HS-27A (cell line): ENCODE measurements at places on chromosomes 3 and 15.
A peak's percentile ranks its signal among the peaks of the same experiment; 100 is the strongest.

- no peak for DNase-seq
Measured at GRCh38 chr3:147616998-147617619, 207.9 kb downstream of the ZIC1 start.

- DNase-seq: no peak
Measured at GRCh38 chr3:146948186-146948585, 343.0 kb upstream of the PLSCR5 start.

DNA sequence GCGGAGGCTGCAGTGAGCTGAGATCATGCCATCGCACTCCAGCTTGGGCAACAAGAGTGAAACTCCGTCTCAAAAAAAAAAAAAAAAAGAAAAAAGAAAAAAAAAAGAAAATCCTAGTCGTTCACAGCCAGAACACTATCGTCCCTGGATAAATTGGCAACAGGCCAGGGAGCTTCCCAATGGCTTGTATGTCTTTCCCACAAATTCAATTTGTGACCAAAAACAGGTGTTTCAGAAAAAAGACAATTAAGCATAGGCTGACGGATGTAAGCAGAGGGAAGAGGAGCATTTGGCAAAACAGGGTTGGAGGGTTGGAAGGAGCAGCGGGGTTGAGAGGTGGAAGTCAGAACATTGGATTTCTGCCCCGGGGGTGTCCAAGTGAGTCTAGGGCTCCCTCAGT is 8.5 kb downstream of the EPB42 start:
- no peak for DNase-seq

GRCh38 chr15:28990390-28990789 is 104.6 kb downstream of the APBA2 start:
- DNase-seq: no peak

- DNase-seq: no peak
Measured at GRCh38 chr3:140292170-140292569, 357.2 kb downstream of the CLSTN2 start.

DNA sequence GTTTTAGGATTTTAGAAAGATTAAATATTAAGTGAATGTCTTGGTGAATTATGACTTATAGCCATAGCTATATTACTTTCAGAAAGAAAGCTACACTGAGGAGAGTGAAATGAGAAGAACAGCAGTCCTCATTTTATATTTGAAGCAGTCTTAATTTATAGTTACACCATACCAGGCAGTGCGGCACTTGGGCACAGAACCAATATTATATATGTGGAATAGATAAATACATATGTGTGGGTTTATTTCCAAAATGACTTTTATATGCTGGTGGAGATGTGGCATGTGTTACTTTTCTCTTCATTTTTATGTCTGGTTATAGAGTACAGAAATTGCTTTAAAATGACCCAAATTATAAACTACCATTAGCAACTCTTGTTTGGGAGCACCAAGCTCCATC is 759.5 kb downstream of the GRM7 start:
- no peak for DNase-seq

GRCh38 chr3:31498791-31499190 is 33.9 kb upstream of the STT3B start:
- DNase-seq: no peak

DNA sequence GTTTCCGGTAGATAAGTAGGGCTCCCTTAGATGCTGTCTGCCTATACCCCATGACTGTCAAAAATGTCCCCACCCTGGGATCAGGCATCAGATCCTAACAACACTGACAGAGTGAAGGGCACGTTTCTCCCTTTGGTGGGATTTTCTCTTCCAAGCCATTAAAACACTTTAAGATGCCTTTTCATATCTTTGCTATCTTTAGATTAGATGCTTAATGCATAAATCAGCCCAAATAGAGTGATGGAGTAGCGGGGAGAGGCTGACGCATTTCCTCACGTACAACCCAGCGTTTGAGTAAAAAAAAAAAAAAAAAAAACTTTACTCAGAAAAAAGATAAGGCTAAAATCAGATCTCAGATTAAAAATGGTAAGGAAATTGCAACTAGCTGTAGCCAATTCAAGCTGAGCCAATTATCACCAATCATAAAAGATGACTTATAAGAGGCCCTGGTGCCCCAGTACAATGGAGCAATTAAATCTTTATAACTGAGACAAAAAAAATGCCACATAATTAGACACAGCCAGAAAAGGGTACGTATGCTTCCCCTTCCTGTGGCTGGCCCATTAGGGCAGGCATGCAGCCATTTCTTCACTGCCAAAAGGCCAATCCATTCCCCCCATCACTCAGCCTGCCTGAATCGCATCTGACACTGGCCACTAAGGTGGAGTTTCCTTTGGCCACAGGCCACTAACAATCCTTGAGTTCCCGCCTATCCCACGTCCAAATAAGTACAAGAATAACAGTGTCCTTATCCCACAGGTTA is 45.0 kb downstream of the RFTN1 start:
- no peak for DNase-seq

GRCh38 chr3:34077417-34078195 is 279.2 kb downstream of the PDCD6IP start:
- DNase-seq: no peak

- DNase-seq: no peak
Measured at GRCh38 chr15:41020311-41020710, 67.0 kb downstream of the CHAC1 start.

- no peak for DNase-seq
Measured at GRCh38 chr3:143383421-143383820, 263.9 kb downstream of the CHST2 start.

GRCh38 chr3:150912501-150912900 is 7.3 kb upstream of the MINDY4B start:
- no peak for DNase-seq

GRCh38 chr3:12574661-12575060 is 17.8 kb downstream of the MKRN2 start:
- no peak for DNase-seq

DNA sequence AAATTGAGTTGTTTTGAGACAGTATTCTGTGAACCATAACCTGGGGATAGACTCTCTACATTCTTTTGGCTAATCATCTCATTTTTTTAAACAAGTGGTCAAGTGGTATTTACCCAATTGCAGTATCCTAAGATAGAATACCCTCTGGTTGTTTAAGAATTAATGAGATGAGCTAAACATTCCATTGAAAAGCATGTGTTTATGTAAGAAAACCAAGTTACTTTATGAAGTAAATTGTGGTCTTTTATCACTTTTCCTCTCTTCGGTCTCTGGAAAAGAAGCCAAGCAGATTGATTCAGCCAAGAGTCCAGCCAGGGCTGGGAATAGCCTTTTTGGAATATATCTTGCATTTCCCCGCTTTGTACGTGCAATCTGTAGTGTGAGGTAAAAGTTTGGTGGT is 185.7 kb upstream of the TOPAZ1 start:
- DNase-seq: no peak

DNA sequence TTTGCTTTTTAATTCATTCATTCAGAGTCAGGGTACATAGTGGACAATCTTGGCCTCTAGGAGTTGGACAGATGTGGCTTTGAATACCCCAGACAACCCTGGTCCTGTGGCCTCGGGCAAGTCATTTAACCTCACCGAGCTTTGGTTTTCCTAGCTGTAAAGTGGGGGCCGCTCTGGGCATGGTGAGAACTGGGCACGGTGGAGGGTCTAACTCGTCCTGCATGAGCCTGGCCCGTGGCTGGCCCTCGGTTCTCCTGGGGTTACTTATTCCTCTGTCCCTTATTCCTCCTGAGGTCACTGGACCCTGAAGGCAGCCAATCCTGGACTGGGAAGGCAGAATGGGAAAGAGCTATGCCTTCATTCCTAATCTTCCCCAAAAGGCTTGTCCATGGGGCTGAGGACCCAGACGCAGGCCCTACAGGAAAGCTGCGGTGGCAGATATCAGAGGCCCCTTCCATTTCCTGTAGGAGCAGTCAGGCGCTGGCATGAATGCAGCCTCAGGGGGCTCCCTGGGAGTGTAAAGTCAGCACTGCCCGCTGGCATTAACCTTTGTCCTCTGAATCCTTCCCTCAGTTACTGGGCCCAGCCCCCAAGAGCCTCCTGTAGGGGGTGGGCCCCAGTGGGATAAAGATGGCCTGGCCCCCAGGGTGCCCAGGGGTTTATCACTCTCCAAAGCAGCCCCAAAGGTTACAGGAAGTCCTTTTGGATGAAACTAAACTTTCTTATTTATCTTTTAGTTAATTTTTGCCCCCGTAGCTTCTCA is 17.9 kb upstream of the SEC13 start:
- no peak for DNase-seq

- DNase-seq: no peak
Measured at GRCh38 chr15:23998056-23998455, 311.0 kb upstream of the NDN start.

- no peak for DNase-seq
Measured at GRCh38 chr3:162328649-162329048, 832.0 kb downstream of the OTOL1 start.

DNA sequence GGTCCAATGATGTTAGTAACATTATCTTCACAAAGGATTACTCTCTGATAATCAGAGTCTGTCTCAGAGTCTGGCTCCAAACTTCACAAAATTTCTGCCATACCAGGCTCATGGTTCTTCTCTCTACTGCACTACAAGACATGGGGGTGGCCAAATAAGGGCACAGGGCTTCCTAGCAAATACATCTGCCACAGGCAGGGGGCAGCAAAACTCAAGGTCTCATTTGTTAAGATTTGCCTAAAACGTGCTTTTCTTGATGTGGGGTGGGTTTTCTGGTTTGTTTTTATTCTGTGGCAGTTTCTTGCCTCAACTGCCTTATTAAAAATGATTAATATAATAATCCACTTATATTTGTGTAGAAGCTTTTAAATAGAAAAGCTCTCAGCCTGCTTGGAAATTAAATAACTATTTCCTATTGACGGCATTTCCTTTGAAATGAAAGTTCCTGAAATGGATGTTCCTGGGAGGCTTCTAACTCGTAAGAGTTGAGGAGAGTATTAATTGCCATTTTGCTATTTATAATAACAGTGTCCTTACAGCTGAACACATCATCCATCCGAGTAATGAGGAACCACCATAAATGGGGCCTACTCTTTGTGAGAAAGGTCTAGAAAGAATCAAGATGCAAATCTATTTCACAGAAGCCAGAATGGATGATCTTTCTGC is 53.8 kb downstream of the SST start:
- DNase-seq: peak; percentile 14

- DNase-seq: no peak
Measured at GRCh38 chr3:158249183-158249582, 139.3 kb downstream of the RSRC1 start.

- DNase-seq: peak; percentile 91
Measured at GRCh38 chr3:151976211-151977050, 103.0 kb downstream of the SUCNR1 start.

DNA sequence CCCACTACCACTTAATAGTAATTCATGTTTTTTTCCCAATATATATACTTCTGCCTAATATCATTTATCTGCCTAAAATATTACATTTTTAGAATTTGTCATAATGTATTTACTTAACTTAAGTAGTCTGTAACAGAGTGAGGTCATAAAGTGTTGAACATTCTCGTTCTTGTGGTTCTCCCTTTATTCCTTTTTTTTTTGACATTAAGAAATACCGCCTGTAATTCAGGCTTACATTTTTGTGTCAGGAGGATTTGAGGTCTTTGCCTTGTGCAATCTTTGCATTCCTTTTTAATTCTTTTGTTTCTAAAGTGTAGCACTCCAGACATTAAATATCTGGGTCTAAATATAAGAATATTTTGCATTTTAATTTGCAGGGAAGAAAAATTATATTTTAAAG is 315.4 kb downstream of the PTPRG start:
- no peak for DNase-seq

GRCh38 chr3:155572085-155572484 is 172.8 kb downstream of the PLCH1 start:
- DNase-seq: no peak
